ENCODE measurements at places on chromosomes 1 and 21. TPM values are rescaled to one million over a fixed set of nuclear protein-coding genes. Genes with fewer than 3 reads are reported as not detected.
A peak's percentile ranks its signal among the peaks of the same experiment; 100 is the strongest.

The VANGL2 gene
- total RNA-seq: 1.8 TPM

GRCh38 chr1:47214549-47214948, 17.5 kb downstream of the TAL1 start:
- no peak for DNase-seq

DNA sequence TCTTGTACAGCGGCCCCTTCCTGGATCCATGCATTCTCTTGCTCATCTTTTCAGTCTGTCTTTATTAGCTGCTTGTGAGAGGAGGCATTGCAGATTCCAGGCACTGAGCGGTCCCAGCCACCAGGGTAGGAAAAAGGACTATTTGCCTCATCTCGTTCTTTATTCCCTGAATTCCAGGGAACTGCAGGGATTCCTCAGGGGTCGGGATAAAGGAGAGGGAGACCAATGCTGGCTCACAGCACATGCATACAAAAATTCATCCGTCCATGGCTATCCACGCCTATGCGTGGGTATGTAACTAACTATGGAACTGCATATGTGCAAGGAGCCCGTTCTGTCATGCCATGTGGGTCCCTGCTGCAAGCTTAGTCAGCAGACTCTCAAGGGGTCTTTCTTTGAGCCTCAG, 879 bp upstream of the PLPPR5 start:
- DNase-seq: no peak

The SLC35F3 gene
- not detected for total RNA-seq

The PRR9 gene
- total RNA-seq: not detected

DNA sequence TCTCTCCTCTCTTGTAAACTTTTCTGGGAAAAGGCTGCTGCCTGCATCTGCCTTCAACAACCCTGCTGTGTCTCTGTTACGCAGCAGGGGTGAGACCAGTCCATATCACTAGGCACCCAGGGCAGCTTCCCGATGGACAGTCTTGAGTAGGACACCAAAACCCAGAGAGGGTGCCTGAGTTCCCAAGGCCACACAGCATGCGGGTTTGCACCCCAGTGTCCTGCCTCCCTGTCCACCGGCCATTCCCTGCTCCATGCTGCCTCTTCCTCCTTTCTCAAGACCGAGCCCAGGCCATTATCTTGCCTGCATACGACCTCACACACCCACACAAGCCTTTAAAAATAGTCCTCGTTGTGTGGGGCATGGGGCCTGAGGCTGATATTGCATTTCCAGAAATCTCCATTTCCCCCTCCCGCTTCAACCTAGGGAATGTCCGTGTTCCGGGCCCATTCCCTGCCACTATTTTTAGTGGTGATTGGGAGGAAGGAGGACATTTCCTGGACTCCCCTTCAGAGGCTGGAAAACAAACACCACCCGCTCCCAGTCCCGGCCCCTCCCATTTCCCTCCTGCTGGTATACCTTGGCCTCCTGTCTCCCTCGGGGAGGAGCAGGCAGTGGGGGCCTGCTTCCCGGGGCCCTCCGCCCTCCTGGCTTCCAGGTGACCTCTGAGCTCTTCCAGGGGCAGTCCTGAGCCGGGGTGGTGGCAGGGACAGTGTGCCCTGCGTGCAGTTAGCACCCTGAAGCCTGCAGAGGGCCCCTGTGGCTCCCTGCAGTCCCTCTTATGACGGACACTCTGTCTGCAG, 132.4 kb upstream of the TMEM51 start:
- no peak for DNase-seq

The OR2T34 gene
- not detected for total RNA-seq

DNA sequence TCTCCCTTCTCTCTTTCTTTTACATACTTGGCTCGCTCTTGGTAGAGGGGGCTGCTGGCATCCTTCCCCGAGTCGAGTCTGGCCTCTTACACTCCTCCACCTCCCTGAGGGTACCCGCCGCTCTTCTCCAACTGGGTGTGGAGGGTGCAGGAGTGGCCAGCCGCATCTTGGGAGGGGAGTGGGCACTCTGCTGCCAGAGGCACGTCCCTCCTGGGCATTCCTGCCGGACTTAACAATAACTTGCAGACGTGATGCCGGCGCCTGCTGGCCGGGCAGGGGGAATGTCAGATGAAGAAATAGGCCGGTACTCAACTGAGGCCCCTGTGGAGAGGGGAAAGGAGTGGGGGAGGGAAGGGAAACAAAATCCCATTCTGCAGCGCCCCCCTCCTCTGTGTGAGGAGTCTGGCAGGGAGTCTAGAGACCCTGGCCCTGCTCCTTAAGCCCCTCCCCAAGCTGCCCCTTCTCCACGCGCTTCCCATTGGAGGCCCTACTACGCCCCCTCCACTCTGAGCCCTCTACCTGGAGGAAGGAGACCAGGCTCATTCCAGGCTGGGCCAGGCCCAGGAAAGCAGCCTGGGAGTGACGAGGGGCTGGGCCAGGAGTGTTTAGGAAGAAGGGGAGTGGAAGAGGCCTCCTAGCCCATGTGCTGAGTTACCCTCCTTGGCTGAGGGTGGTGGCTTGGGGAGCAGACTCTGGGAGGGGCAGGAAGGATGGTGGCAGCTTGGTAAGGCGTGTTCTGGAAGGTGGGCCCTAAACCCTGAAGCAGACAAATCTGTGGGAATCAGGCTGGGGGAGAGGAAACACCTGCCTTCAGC, 1.8 kb downstream of the ATP2B4 start:
- DNase-seq: peak; percentile 37

GRCh38 chr1:116754198-116754977, at the start of gene CD2:
TSS of gene CD2 (plus strand) at chr1:116754430. CDS start at chr1:116754493, 63 bp downstream.
- no peak for DNase-seq

The OR2L3 gene
- total RNA-seq: not detected

The TBX19 gene
- total RNA-seq: 0.17 TPM

DNA sequence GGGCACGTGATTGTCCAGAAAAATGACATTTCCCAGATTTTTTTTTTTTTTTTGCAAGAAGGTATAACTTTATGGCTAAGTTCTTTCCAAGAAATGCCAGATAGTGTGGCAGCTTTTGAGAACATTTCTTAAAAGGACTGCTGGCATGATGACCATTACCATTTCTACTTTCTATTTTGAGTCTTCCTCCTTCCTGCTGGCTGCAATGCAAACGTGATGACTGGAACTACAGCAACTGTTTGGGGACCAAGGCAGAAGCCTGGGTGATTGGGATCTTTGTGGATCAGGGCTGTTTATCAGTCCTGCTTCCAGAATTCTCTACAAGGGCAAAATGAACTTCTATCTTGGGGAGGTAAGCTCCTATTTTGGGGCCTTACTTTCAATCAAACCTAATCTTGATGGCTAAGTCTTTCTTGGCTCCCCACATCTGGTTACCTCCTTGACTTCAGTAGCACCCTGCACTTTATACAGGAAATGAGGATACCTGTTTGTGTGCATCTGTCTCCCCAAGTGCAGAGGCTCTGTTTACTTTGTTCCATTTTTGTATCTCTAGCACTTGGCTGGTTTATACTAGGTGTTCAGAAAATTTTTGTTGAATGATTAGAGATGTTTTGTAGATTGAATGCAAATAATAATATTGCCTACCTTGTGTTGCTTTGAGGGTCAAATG, 3.7 kb upstream of the DDX20 start:
- no peak for DNase-seq

The PLEKHG5 gene
- 1.6 TPM for total RNA-seq

The FASLG gene
- total RNA-seq: not detected

GRCh38 chr21:44441581-44442265, 13.6 kb upstream of the LRRC3 start:
- DNase-seq: no peak

- DNase-seq: no peak
These were observed 57.3 kb downstream of the MRPL37 start for GRCh38 chr1:54257346-54257620.

DNA sequence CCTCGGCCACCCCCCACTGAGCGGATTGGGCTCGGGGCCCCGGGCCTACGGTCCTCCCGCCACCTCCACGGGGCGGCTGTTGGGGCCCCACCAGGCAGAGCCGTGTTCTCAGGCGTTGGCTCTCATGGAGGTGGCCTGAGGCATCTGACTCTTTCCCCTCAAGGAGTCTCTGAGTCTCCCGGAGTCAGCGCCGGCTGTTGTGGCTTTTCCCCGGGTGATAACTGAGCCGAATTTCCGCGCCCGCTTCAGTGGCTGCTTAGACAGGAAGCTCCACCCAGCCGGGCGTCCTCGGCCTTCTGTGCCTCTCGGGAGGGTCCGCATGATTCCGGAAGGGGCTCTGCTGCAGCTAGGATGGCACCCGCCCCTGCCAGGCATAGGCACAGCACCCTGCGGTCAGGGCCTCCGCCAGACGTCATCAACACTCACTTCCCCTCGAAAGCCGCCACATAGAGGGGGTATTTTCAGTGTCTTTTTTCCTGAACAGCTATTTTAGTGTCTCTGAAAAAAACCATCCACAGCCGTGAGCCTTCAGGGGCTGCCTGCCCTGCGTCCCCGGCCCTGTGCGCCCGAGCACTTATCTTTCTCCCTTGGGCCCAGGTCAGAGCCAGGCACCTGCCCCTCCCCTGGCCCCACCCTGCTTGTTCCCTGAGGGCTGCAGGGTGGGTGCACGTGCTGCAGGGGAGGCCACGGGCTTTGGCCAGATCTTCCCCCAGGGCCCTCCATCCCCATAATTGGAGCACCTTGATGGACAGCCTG, 72.9 kb downstream of the SKI start:
- DNase-seq: no peak

DNA sequence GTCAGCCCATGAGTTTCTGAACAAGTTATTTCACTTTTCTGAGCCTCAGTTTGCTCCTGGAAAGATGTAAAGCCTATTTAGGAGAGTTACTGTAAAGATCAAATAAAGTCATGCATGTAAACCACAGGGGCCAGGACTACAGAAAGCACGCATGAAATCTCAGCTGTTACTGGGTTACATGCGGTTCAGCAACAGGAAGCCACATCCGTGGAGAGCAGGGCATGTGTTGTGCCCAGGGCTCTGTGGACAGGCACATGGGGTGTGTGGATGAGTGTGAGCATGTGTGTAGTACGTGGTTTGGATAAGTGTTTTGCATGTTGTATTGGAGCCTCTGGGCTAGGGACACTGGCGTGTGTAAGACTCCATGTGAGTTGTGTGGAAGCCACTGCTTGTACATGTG, 2.2 kb upstream of the EPHA2 start:
- no peak for DNase-seq

GRCh38 chr1:7869136-7869920, 16.5 kb upstream of the UTS2 start:
- no peak for DNase-seq

GRCh38 chr1:5966543-5967205, 25.6 kb downstream of the NPHP4 start:
- DNase-seq: no peak

- no peak for DNase-seq
These were observed 183.6 kb upstream of the RAB4A start for GRCh38 chr1:229087339-229087738.

GRCh38 chr1:226657895-226658545, 81.1 kb downstream of the ITPKB start:
- no peak for DNase-seq

GRCh38 chr1:201299968-201300367, 16.7 kb downstream of the PKP1 start:
- DNase-seq: peak; percentile 36

DNA sequence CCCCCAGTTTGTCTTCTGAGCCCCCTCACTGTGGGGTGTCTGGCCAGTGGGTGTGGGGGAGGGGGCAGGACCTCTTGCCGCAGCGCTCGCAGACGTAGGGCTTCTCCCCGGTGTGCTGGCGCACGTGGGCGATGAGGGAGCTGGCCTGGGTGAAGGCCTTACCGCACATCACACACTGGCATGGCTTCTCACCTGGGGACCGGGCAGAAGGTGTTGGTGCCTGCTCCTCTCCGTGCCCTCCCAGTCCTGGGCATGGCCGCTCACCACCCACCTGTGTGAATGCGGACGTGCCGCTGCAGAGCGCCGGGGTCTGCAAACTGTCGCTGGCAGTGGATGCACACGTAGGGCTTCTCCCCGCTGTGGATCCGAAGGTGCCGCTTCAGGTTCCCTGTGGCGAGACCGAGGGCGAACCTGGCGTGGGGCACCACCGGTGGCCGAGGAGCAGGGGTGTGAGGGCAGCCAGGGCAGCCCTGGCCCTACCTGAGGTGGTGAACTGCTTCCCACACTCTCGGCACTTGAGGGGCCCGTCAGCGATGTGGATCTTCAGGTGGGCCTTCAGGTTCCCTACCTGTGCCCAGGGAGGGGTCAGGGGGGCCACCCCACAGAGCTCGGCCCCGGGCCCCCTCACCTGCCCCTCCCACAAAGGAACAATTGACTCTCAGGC, 32.4 kb downstream of the ZBTB17 start:
- no peak for DNase-seq

DNA sequence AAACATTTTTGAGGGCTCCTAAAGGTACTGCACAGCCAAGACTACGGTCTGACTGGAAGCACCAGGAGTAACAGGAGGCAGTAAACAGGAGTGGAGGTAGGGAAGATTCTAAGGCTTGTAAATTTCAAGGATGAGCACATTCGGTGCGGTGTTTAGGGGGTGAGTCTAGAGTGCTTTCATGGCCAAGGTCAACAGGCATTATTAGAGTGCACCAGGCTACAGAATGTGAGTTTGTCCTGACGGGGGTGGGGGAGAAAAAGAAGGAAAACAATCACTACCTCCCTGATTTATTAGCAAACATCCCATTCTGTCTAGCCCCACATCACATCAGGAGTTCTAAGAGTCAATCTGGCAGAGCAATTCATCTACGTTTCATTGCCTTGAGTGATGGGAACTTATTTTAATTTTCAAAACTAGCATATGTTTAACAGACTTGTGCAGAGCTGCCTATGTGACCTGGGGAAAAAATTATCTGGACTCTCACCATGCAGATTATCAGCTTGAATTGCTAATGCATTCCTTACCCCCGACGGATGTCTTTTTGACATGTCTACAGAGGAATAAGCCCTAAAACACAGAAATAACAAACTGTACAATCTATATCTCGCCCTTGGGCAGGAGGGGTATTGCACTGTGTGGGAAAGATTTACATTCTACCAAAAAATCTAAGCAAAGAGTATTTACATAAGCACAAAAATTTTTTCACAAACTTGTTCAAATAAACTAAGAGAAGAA, 45.0 kb downstream of the APP start:
- no peak for DNase-seq

- DNase-seq: no peak
These were observed 170.5 kb downstream of the TOMM20 start for GRCh38 chr1:234958066-234958705.

The ADAM30 gene
- not detected for total RNA-seq

DNA sequence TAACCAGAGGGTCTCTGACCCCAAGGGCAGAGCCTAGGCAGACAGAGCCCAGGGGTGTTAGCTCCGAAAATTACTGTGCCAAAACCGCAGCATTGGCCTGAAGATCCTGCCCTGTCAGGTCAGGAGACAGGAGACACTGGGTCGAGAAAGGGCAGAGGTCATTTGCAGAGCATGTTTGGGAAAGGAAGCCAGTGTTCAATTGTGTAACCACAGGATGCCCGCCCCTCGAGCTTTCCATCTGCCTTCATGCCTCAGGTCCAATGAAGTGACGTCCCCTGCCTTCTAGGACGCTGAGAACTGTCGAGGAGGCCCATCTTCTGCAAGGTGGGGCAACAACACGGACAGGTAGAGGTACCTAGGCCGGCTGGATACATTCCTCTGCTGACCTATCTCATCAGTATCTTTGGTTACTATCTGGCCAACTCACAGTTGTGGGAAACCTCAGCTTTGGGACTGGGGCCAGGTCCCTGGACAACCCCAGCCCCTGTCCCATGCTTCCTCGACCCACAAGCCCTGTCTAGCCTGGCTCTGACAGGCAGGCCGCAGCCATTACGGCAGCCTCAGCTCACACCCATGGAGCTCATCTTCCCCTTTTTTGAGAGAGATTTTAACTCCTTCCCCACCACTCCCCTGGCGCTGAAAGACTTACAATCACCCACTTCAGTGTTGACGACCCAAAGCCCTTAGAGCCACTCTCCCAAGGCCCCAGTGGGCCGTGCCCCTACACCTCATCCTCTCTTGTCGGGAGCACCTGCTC, 1.3 kb downstream of the ARL8A start:
- DNase-seq: no peak

GRCh38 chr1:106571109-106571508, 485.4 kb upstream of the PRMT6 start:
- DNase-seq: peak; percentile 3
